ENCODE measurements at places on chromosomes 2 and 18. TPM values are rescaled to one million over a fixed set of nuclear protein-coding genes. Genes with fewer than 3 reads are reported as not detected.

Gene HOXD4
- 0.47 TPM for total RNA-seq

Gene ADAM23
- 10.3 TPM for total RNA-seq

Gene LIMS3
- not detected for total RNA-seq

Gene TUBA3E
- total RNA-seq, result not detected

Gene FNDC4
- total RNA-seq, result 4.6 TPM

Gene LRRTM1
- not detected for total RNA-seq

Gene STAMBP
- 52.1 TPM for total RNA-seq

Gene SCN3A
- total RNA-seq, result 0.04 TPM

Gene PGAP1
- 2.3 TPM for total RNA-seq

Gene ABCG8
- total RNA-seq, result not detected

Gene INHBB
- 13.4 TPM for total RNA-seq

Gene TUBB6
- 220 TPM for total RNA-seq

Gene SERPINB10
- not detected for total RNA-seq

Gene MC4R
- not detected for total RNA-seq

Gene HOXD12
- not detected for total RNA-seq

Gene ASAP2
- total RNA-seq, result 35.8 TPM

Gene UPP2
- not detected for total RNA-seq

Gene GDF7
- total RNA-seq, result 0.03 TPM

Measured in A549 treated with CpdA at 1 μM for 4 hours (cell line).